ENCODE measurements at places on chromosomes 3 and 15. TPM values are rescaled to one million over a fixed set of nuclear protein-coding genes. Genes with fewer than 3 reads are reported as not detected.

GOLGA8K gene
- total RNA-seq: not detected

DNA sequence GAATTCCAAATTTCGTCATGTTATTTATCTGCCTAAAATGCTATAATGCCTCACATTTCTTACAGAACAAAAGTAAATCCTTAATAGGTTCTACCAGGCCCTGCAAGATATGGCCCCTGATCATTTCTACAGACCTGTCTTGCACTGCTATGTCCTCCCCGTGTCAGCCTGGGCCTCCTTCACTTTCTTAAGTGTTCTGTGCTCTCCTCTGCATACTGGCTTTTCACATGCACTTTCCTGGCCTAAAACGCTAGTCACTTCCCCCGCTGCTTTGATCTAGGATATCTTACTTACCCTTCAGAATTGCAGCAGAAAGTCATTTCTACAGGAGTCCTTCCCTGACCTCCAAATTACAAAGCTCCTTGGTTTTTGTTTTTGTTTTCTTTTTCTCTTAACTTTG, 551.3 kb downstream of the NSUN3 start:
- H3K27me3 ChIP-seq: no peaks in the 10 kb centered on the region
- DNase-seq: no peak
- no peak overlapping the region for H3K4me3 ChIP-seq
- no peak overlapping the region for H3K27ac ChIP-seq
- no peaks in the 10 kb centered on the region for H3K36me3 ChIP-seq

FEZF2 gene
- not detected for total RNA-seq

GRCh38 chr15:70051948-70052633, 45.6 kb downstream of the TLE3 start:
- no peak overlapping the region for H3K27ac ChIP-seq
- no peak overlapping the region for H3K4me3 ChIP-seq
- peaks cover 75% of the 10 kb centered on the region for H3K36me3 ChIP-seq
- no peaks in the 10 kb centered on the region for H3K4me1 ChIP-seq

GRCh38 chr3:81790117-81790516, 28.7 kb upstream of the GBE1 start:
- H3K4me1 ChIP-seq: no peaks in the 10 kb centered on the region
- H3K36me3 ChIP-seq: no peaks in the 10 kb centered on the region
- H3K4me3 ChIP-seq: no peak overlapping the region
- no peaks in the 10 kb centered on the region for H3K27me3 ChIP-seq

DNA sequence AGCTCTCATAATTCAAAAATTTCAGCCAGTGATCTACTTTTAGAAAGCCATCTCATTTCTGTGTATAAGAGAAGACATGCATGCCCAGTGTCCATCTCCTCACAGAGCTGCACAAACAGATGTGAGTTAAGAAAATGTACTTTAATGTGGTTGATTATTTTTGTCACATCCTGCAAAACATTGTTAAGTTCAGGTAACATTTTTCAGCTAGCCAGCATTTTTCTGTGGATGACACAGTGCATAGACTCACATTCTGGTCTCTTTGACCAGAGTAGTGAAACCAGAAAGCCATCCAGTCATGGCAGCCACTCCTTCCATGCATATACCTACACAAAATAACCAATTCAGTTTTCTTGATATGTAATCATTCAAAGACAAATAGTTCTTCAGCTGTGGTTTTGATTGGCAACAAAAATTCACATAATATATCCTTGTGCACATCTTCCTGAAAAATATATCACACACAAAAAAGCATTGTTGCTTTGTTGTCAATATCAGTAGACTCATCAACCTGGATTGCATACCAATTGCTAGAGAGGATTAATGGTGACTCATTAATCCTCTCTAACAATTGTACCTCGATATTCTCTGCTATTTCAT, 2.1 kb upstream of the PLSCR1 start:
- no peak for DNase-seq
- H3K36me3 ChIP-seq: peaks cover 10% of the 10 kb centered on the region
- H3K27ac ChIP-seq: no peak overlapping the region
- no peak overlapping the region for H3K4me3 ChIP-seq
- peaks cover 21% of the 10 kb centered on the region for H3K4me1 ChIP-seq

GRCh38 chr15:42775416-42775815, 38.5 kb upstream of the CDAN1 start:
- no peaks in the 10 kb centered on the region for H3K4me1 ChIP-seq
- peaks cover 22% of the 10 kb centered on the region for H3K36me3 ChIP-seq
- H3K27me3 ChIP-seq: no peaks in the 10 kb centered on the region

- no peaks in the 10 kb centered on the region for H3K4me1 ChIP-seq
- H3K27me3 ChIP-seq: no peaks in the 10 kb centered on the region
- H3K27ac ChIP-seq: no peak overlapping the region
- no peak for DNase-seq
- no peak overlapping the region for H3K4me3 ChIP-seq
- no peaks in the 10 kb centered on the region for H3K36me3 ChIP-seq
These were observed 290.8 kb downstream of the NLGN1 start for GRCh38 chr3:173688216-173688842.

DNA sequence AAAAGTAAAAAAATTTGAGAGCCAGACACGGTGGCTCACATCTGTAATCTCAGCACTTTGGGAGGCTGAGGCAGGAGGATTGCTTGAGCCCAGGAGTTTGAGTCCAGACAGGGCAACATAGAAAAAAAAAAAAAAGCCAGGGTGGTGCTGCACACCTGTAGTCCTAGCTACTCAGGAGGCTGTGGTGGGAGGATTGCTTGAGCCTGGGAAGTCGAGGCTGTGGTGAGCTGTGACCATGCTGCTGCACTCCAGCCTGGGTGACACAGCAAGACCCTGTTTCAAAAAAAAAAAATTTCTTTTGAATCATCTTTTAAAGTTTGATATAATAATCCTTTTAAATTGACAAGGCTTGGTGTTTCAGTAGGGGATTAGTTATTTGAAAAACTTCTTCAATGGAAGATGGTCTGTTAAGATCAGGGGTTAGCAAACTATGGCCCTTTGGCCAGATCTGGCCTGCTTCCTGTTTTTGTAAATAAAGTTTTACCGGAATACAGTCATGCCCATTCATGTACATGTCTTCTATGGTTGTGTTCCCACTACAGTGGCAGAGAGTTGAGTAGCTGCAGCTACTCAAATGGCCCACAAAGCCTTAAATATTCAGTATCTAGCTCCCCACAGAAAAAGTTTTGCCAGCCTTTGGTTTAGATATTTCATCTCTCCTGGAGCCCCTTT, 28.9 kb downstream of the CDAN1 start:
- H3K4me1 ChIP-seq: no peaks in the 10 kb centered on the region
- no peak overlapping the region for H3K27ac ChIP-seq
- DNase-seq: no peak

DNA sequence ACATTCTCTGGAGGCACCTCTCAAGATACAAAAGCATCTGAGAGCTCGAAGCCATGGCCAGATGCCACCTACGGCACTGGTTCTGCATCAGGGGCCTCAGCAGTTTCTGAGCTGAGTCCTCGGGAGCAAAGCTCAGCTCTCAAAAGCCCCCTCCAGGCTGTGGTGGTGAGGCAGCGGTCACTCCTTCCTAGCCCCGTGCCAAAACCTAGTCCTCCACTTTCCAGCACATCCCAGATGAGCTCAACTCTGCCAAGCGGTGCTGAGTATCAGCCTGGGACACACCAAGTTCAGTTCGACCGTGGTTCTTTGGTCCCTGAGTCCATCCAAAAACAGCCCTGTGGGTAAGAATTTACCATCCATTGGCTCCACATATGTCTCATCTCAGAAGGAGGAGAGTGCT, 79.3 kb upstream of the STT3B start:
- H3K4me1 ChIP-seq: no peaks in the 10 kb centered on the region
- H3K27ac ChIP-seq: no peak overlapping the region
- no peak for DNase-seq
- H3K4me3 ChIP-seq: no peak overlapping the region

CHST13 gene
- total RNA-seq: not detected

GRCh38 chr15:58548308-58549012, 116.7 kb downstream of the LIPC start:
- no peaks in the 10 kb centered on the region for H3K27me3 ChIP-seq
- peaks cover 58% of the 10 kb centered on the region for H3K4me1 ChIP-seq
- no peaks in the 10 kb centered on the region for H3K36me3 ChIP-seq
- no peak overlapping the region for H3K4me3 ChIP-seq
- DNase-seq: no peak

DNA sequence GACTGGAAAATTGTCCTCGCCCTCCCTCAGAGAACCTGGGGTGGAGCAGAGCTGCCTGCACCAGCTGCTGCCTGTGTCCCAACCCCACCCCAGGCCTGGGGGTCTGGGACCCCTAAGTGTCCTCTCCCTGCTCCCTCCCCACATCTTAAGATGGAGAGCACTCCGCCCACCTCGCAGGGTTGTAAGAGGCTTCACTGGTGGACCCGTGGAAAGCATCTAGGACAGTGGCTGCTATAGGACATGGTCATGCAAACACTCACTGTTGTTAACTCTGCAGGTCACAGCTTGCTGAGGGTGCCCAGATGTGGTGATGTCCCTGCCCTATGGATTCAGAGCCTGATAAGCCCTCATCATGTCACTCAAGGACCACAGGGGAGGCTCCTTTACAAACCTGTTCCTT, 62.0 kb upstream of the ARNT2 start:
- no peak overlapping the region for H3K27ac ChIP-seq
- no peak overlapping the region for H3K4me3 ChIP-seq
- H3K36me3 ChIP-seq: no peaks in the 10 kb centered on the region
- peaks cover 8% of the 10 kb centered on the region for H3K27me3 ChIP-seq
- no peak for DNase-seq

TGM5 gene
- 0.24 TPM for total RNA-seq

DNA sequence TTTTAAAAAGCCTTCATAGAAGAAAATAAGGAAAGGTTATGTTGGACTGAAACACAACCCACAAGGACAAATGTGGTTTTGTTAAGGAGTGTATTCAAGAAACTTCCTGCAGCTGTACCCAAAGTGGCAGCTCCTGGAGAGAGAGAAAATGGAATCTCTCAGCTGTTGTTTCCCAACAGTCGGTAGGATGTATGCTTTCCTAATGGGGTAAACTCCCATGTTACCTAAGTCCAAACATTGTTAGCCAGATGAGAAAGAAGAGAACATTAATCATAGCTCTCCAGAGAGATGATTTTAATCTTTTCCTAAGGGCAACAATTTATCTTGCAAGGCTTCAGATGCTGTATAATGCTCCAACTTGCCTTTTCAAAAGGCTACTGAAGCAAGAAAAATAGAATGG, 22.6 kb upstream of the TEX9 start:
- H3K27me3 ChIP-seq: no peaks in the 10 kb centered on the region
- H3K4me3 ChIP-seq: no peak overlapping the region
- DNase-seq: no peak
- H3K27ac ChIP-seq: no peak overlapping the region
- H3K4me1 ChIP-seq: no peaks in the 10 kb centered on the region

GRCh38 chr3:172268868-172269267, 179.4 kb downstream of the GHSR start:
- no peak for DNase-seq
- no peak overlapping the region for H3K4me3 ChIP-seq
- no peak overlapping the region for H3K27ac ChIP-seq
- H3K4me1 ChIP-seq: no peaks in the 10 kb centered on the region
- H3K36me3 ChIP-seq: peaks cover 37% of the 10 kb centered on the region
- H3K27me3 ChIP-seq: no peaks in the 10 kb centered on the region

DNA sequence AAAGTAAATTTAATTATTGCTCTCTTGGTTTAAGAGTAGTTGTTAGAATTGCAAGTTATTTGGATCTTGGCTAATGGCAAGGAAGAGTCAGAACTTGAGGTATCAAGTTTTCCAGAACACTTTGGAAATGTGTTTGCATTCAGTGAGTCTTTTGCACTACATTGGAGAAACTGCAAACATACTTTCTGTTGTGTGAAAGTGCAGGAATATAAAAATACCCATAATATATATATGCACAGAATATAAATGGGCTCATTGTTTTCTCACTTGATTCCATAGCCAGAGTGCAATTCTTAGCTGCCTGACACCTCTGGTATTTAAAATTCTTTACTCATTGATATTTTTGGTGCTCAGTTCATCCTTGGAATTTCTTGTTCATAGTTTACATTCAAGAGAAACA, 92.9 kb downstream of the HCN4 start:
- H3K27me3 ChIP-seq: no peaks in the 10 kb centered on the region
- no peak overlapping the region for H3K4me3 ChIP-seq
- H3K27ac ChIP-seq: no peak overlapping the region
- no peak for DNase-seq
- peaks cover 4% of the 10 kb centered on the region for H3K4me1 ChIP-seq

DNA sequence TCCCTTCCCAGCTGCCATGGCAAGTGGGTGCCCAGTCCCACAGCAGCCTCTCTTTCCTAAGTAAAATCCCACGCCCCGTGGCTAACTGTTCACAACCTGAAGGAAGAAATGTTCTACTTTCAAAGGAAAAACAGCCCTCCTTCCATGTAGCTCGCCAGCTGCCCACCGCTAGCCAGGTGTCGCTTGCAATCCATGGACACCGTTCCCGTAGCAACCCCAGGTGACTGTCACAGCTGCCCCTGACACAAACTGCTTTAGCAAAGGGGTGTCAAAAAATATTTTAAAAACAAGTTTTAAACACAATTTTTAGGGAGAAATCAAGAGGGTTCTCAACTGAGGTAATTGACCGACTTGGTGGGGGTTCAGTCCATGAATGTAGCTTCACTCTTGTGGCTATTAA, 21.0 kb upstream of the CGNL1 start:
- no peak for DNase-seq

- H3K27me3 ChIP-seq: no peaks in the 10 kb centered on the region
- no peak overlapping the region for H3K27ac ChIP-seq
- H3K4me1 ChIP-seq: no peaks in the 10 kb centered on the region
- H3K4me3 ChIP-seq: no peak overlapping the region
- no peaks in the 10 kb centered on the region for H3K36me3 ChIP-seq
These were observed 164.4 kb upstream of the RORA start for GRCh38 chr15:61393524-61393923.

SEMA7A gene
- total RNA-seq: 5.2 TPM

DNA sequence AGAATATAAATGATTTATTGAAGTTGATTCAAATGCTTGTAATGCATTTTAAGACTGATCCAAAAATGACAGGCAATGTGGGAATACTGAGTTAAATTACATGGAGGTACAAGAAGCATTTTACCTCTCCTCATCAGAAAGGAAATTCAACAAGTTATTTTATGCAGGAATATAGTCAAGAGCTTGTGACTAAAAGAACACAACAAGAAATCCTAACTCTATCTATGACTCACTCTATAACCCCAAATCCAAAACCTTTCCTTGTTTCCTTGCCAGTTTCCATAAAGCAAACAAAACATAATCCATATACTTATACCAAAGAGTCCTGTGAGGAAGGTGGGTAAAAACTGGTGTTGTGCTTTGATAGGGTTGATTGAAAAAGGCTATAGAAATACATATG, 30.8 kb downstream of the SIN3A start:
- no peak for DNase-seq
- no peak overlapping the region for H3K4me3 ChIP-seq
- peaks cover 50% of the 10 kb centered on the region for H3K36me3 ChIP-seq
- no peaks in the 10 kb centered on the region for H3K27me3 ChIP-seq
- no peak overlapping the region for H3K27ac ChIP-seq

SCN11A gene
- not detected for total RNA-seq

- no peaks in the 10 kb centered on the region for H3K4me1 ChIP-seq
- H3K27me3 ChIP-seq: no peaks in the 10 kb centered on the region
- no peak for DNase-seq
- no peak overlapping the region for H3K27ac ChIP-seq
- H3K36me3 ChIP-seq: no peaks in the 10 kb centered on the region
These were observed 146.9 kb upstream of the RARB start for GRCh38 chr3:25281041-25281731.

GRCh38 chr3:98449606-98450193, 13.3 kb upstream of the OR5K1 start:
- H3K27me3 ChIP-seq: no peaks in the 10 kb centered on the region
- no peak overlapping the region for H3K27ac ChIP-seq
- no peaks in the 10 kb centered on the region for H3K36me3 ChIP-seq
- H3K4me1 ChIP-seq: no peaks in the 10 kb centered on the region
- no peak for DNase-seq

Data from SJSA1 (cell line).